Stimulated activated CD8-positive, alpha-beta memory T cell treated with anti-CD3 and anti-CD28 coated beads, Interleukin-7, amount 100 ng/mL, for 1 hour (primary cell): ENCODE measurements at places on chromosomes 1 and 21.
A peak's percentile ranks its signal among the peaks of the same experiment; 100 is the strongest.

- DNase-seq: no peak
Observed at GRCh38 chr1:52748119-52748518, 21.9 kb downstream of the ZYG11B start.

DNA sequence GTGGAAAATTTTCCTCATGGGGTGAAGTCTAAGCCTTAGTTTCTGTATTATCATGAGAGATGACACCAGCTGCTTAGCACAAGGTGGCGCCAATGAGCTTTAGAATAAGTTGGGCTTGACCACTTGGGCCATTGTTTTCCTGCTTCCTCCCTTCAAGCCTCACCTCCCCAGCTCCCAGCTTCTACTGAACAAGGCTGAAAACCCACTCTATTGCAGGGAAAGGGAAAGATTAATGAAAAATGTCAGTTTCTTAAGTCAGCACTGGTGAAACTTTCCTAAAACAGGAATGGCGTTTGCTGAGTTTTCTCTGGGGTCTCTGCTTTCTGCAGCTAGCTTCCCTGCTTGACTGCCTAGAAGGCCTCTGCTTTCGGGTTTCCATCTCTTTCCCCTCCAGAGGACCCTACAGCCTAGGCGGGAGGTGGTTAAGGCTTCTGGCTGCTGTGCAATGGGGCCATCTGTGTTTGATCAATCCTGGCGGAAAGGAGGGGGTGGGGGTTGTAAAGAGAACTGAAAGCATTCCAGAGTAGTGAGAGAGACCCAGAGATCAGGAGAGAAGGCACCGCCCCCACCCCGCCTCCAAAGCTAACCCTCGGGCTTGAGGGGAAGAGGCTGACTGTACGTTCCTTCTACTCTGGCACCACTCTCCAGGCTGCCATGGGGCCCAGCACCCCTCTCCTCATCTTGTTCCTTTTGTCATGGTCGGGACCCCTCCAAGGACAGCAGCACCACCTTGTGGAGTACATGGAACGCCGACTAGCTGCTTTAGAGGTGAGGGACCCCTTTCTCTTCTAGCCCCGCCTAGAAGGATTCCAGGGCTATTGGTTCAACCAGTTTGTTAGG, at the start of gene OLFML3:
TSS of gene OLFML3 (plus strand) at position 612 of the 840 bp plus-strand sequence. CDS start at position 655, 43 bp downstream.
- no peak for DNase-seq

- DNase-seq: no peak
Observed at GRCh38 chr1:12621346-12622335, 3.6 kb upstream of the DHRS3 start.

DNA sequence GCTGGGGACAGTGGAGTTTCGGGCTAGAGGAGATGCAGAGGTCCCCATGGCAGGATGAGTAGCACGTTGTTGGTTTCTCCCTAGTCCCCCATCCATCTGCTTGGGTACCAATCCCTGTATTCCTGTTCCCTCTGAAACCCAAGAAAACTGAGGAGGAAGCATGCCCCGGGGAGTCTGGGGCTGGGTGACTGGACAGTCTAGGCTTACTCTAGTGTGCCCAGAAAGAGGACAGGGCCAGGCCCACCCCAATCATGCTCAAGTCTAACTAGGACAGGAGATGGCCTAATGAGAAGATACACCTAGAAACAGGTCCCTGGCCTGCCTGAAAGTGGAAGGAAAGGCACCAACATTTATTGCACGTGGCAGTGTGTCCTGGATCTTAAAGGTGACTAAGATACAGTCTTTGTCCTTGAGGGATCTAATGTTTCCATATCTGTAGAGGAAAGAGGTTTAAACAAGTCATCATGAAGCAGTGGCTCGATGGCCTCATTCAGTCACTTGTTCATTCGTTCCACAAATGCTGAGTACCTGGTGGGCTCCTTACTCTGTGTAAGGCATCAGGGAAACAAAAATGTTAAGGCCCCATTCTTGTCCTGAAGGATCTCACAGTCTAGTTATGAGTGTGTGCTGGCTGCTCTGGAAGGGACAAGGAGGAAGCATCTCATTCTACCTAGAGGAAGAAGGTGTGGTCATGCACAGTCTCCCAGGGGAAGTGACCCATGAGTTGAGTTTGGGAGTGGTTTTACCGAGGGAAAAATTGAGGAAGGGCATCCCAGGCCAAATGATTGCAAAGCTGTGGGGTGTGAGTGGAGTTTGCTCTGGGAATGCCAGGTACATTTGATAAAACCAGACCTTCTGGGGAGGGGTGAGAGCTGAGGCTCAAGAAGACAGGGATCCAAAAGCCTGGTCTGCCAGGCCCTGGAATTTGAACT, 10.0 kb downstream of the CDK18 start:
- DNase-seq: no peak

GRCh38 chr1:202343652-202344349, 2.1 kb upstream of the UBE2T start:
- no peak for DNase-seq

GRCh38 chr1:16243936-16244649, 7.1 kb upstream of the CPLANE2 start:
- DNase-seq: peak; percentile 45

GRCh38 chr21:39173716-39174680, 9.3 kb downstream of the PSMG1 start:
- DNase-seq: no peak

DNA sequence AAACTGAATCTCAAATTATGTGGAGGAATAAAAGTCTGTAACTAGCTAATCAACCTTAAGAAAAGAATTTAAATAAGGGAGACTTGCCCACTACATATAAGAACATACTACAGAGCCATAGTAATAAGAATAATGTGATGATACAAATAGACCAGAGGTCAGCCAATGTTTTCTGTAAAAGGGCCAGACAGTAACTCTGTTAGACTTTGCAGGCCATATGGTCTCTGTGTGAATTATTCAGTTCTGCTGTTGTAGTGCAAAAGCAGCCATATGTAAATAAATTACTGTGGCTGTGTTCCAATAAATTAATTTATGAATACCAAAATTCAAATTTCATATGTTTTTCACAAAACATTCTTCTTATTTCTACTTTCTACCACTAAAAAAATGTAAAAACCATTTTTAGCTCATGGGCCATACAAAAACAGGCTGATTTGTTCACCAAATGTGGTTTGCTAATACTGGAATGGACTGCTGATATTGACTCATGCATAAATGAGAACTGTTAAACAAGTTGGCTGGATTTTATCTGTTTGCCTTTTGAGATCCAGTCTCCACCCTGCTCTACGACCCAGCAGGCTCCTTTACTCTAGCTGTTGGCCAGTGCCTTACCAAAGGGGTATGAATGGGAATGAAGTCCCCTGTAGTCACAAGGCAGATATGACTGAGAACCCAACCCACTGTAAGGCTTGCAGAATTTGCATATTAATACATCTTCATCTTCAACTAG, 98.2 kb upstream of the ZNHIT6 start:
- DNase-seq: no peak

GRCh38 chr1:54173681-54174080, 20.9 kb upstream of the CDCP2 start:
- DNase-seq: no peak

DNA sequence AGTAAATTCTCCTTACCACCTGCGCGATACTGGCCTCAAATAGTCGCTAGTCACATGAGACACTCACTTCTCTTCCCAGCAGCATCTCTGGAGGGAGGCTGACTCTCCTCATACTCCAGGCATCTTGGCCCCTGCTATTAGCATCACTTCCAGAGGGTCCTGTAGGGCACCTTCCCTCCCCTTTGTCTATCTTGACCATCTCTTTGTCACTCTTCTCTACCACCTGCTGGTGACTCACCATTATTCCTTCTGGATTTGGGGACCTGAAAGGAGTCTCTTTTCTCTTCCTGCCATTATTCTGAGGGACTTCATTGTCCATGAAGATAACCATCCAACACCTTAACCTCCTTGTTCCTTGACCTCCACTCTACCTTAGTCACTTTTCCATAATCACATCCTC, 31.7 kb upstream of the GPR37L1 start:
- DNase-seq: no peak

DNA sequence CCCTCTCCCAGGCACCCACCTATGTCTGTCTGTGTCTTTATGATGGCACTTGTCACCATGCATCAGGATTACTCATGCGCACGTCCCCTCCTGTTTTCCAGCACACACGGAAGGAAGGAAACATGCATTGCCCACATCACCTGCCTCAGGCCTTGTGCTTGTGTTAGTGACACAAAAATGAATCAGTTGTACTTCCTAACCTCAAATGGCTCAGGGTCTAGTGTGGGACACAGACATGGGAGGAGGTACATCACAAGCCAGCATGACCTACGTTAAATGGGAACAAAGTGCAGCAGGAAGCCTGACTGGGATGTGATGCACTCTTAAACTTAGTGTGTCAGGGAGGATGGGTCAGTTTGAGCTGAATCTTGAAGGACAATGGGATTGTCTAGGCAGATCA, 126.7 kb downstream of the TRABD2B start:
- no peak for DNase-seq

DNA sequence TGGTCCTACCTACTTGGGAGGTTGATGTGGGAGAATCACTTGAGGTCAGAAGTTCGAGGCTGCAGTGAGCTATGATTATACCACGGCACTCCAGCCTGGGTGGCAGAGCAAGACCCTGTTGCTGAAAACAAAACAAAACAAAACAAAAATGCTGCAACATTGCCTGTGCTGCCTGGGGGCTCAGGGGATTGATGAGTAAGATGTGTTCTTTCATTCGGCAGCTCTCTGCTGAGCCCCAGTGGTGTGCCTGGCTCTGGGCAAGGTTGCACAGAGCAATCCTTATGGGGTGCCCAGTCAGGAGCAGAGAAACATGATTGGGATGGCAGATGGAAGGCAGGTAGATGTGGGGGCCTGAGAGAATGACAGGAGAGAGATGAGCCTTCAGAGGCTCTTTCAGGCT, 28.6 kb upstream of the KDM4A start:
- DNase-seq: no peak

DNA sequence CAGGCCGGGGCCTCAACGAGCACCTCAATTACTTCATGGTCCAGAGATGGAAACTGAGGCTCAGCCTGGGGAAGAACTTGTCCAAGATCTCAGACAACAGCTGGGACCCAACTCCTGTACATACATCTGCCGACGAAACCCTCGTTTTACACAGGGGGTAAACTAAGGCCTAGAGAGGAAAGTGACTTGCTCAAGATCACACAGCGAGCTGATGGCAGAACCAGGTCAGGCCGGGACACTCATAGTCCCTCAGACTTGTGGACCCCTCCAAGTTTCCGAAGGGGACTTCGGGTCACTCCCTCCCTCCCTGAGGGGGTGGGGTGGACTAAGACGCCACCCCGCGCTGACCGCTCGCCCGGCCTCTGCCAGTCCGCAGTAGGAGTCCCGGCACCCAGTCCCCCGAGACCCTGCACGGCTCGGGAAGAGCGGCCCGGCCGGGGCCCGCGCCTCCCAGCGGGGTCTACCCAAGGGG, 430 bp downstream of the WASF2 start:
- no peak for DNase-seq

- DNase-seq: no peak
Observed at GRCh38 chr21:30083225-30083945, 83.2 kb downstream of the CLDN17 start.

DNA sequence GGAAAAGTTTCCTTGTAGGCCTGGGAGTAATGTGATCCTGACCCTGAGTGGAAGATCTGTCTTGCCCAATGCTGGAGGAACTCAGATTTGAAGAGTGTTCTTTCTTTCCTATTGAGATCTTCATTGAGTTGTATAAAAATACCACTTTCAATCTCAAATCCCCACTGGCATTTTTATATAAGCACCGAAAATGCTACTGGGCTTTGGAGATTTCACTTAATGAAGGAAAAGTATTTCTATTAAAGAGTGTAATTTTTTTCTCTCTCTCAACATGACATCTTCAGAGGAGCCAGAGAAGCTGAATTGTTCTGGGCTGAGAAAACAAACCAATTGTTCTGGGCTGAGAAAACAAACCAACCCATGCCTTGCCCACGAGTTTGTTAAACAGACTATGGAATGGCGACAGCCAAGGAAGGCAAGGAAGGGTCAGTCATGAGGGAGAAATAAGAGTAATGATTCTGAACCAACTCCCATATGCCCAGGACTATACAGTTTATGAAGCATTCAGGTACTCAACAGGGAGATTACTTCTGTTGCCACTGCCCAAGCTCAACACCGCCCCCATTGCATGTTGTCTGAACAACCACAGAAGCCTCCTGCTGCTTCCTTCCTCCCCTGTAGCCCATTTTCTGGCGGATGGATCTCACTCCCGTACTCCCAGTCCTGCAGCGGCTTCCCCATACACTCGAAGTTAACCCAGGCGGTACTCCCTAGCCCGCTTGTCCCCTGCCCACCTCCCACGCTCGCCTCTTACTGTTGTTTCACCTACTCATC, 103.2 kb downstream of the BEND5 start:
- no peak for DNase-seq

GRCh38 chr1:43991200-43991475, 261 bp upstream of the CCDC24 start:
- no peak for DNase-seq

DNA sequence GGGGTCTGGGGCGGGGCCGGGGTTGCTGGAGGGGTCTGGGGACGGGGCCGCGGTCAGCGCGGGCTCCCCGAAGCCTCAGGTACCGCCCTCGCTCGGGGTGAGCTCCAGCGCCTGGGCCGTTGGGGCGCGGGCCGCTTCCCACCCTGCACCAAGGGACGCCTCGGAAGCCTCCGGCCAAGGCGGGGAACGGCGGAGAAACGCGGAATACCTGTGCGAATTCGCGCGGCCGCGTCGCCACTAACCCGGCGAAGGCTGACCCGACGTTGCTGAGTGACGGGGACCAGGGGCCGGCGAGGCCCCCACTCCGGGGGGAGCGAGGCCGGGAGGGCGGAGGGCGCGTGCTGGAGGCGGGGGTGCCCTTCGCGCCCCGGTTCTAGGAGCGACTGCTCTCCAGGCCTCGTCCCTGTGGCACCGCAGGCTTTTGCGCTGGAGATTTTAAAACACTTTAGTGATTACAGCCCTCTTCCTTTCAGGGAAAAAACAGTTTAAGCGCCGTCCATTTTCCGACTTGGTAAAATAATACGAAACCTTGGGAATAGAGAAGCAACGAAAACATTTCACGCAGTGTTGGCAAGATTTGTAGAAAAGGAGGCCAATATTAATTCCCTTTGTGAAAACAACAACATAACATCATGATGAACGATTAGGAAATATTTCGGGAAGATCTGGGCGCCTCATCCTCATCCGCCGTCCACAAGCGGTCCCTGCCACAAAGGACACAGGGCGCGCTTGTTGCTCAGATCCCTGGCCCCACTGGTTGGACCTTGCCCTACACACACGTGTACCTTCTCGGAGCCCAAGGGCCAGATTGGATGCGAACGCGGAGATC, 971 bp upstream of the GNG4 start:
- no peak for DNase-seq

- DNase-seq: no peak
Observed at GRCh38 chr1:225820522-225821120, 10.7 kb downstream of the EPHX1 start.

GRCh38 chr1:206022766-206023165, 929 bp downstream of the CTSE start:
- no peak for DNase-seq

DNA sequence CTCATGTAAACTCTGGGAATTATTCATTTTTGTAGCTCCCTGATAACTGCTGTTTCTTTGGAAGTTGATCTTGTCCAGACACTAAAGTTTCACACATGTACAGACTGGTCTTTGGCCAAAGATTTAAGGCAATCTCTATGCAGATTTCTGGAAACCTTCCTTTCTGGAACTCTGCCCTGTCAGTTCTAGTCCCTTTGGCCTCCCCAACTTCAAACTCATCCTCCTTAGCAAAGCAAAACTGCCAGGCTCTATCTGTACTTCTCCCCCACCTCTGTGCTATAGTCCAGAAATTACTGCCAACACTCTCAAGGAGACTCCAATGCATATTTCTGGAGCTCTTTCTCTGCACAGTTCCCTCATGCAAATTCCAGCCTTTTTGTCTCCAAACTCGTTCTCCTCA, 36.5 kb downstream of the C1orf198 start:
- no peak for DNase-seq
